ENCODE measurements at places on chromosomes 3 and 15.

DNA sequence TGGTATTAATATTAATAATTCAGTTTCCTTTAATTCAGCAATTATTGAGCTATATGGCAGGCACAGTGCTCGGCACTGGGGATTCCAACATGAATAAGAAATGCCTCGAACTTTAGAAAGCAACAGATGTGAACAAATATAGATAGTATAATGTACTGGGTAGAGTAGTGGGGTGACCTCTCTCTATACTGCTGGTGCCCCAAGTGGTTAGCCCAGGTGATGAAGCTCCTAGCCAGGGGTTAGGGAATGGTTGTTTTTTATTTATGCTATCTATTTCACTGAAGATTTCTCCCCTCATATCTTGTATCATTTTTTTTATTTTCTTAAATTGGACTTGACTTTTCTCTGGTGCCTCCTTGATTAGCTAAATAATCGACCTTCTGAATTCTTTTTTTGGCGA, 62.1 kb downstream of the BHLHE40 start:
- no peak for DNase-seq

- no peak for DNase-seq
Observed at GRCh38 chr3:147582642-147583041, 173.5 kb downstream of the ZIC1 start.

DNA sequence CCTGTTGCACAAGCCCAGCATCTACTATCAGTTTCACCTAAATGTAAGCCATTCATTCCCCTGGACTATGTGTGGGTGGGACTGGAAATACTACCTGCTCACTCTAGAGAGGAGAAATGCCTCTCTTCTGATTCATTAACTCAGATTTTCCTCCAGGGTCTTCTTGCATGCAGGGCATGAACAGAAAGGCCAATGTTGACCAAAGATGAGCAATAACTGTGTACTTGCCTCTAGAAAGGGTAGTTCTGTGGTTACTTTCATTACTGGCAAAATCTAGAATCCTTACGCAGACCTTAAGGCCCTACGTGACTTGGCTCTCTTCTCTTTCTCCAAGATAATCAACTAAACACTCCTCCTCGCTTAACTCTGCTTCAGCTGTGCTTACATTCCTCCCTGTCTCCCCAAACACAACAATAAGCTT, 81.4 kb upstream of the PSMD6 start:
- no peak for DNase-seq

DNA sequence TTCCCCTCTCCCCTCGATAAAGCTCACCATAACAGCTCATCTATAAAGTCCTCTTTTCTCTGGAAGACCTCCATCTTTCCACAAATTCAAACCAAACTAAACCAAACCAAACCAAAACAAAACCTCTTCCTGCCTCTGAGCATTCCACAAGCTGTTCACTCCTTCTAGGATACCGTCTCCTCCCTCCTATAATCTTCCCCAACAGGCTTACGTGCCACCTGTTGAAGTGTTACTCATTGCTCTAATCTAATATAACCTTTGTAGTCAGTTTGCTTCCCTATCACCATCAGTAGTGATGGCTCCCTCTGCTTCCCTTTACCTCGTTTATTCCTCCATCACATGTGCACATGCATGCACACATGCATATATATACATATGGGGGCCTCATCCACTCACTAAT, 12.7 kb upstream of the CCR9 start:
- DNase-seq = no peak

GRCh38 chr15:89542369-89542768, 32.9 kb upstream of the TICRR start:
- no peak for DNase-seq

All from foreskin melanocyte (primary cell).